ENCODE measurements at places on chromosomes 7 and 10. TPM values are rescaled to one million over a fixed set of nuclear protein-coding genes. Genes with fewer than 3 reads are reported as not detected.

MINDY4 gene
- 3.1 TPM for total RNA-seq

MYO1G gene
- 0.55 TPM for total RNA-seq

MMP21 gene
- total RNA-seq, result not detected

- no peak overlapping the region for H3K4me3 ChIP-seq
- no peaks in the 10 kb centered on the region for H3K27me3 ChIP-seq
- peaks cover 47% of the 10 kb centered on the region for H3K36me3 ChIP-seq
- H3K27ac ChIP-seq, result no peak overlapping the region
Observed at GRCh38 chr10:68987611-68988010, 992 bp upstream of the KIFBP start.

- no peaks in the 10 kb centered on the region for H3K4me1 ChIP-seq
- no peaks in the 10 kb centered on the region for H3K27me3 ChIP-seq
- no peak for DNase-seq
- H3K36me3 ChIP-seq, result no peaks in the 10 kb centered on the region
Observed at GRCh38 chr7:107613439-107613838, 33.4 kb downstream of the BCAP29 start.

- no peaks in the 10 kb centered on the region for H3K27me3 ChIP-seq
- DNase-seq, result no peak
- no peak overlapping the region for H3K4me3 ChIP-seq
- H3K36me3 ChIP-seq, result no peaks in the 10 kb centered on the region
- H3K27ac ChIP-seq, result no peak overlapping the region
- H3K4me1 ChIP-seq, result no peaks in the 10 kb centered on the region
Observed at GRCh38 chr10:20237091-20237570, 420.9 kb downstream of the PLXDC2 start.

- H3K4me1 ChIP-seq, result no peaks in the 10 kb centered on the region
- peaks cover 14% of the 10 kb centered on the region for H3K27me3 ChIP-seq
- H3K27ac ChIP-seq, result no peak overlapping the region
- no peaks in the 10 kb centered on the region for H3K36me3 ChIP-seq
- DNase-seq, result peak; percentile 85
- no peak overlapping the region for H3K4me3 ChIP-seq
Observed at GRCh38 chr10:133324198-133324792, 12.4 kb downstream of the CALY start.

DNA sequence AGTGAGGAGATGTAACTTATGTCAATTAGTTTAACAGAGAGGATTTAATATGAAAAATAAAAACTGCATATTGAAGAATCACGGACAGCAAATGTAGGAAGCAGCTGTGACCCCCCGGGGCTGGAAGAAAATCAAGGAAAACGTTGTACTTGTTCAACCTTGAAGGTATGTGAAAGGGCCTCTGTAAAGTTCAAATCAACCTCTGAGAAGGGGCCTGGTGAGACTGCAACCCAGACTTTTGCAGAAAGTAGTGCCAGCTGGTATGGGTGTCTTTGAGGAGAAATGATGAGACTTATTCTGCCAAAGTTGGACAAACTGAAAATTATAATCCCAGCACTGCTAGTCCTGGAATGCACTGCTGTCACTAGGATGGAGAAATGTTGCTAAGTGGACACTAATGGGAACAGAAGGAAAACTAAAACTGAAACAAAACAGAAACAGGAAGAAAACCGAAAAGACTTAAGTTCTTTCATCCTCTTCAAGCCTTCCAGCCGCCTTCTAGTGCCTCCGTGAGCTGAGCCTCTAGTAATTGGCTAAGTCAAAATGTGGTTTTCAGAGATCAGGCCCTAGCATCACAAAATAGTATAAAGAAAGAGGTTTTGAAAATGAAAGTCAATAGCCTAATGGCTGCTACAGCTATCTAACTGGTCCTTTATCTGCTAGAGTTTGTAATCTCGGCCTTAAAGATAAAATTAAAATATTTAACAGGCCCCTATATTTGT lies 253.7 kb upstream of the SORCS1 start:
- H3K27ac ChIP-seq, result no peak overlapping the region
- H3K4me1 ChIP-seq, result no peaks in the 10 kb centered on the region
- H3K36me3 ChIP-seq, result no peaks in the 10 kb centered on the region
- no peaks in the 10 kb centered on the region for H3K27me3 ChIP-seq
- no peak for DNase-seq

GRCh38 chr10:77031531-77032187 lies 605.9 kb downstream of the KCNMA1 start:
- H3K4me3 ChIP-seq, result no peak overlapping the region
- no peaks in the 10 kb centered on the region for H3K36me3 ChIP-seq
- no peak overlapping the region for H3K27ac ChIP-seq
- DNase-seq, result no peak
- no peaks in the 10 kb centered on the region for H3K4me1 ChIP-seq
- H3K27me3 ChIP-seq, result no peaks in the 10 kb centered on the region

DNA sequence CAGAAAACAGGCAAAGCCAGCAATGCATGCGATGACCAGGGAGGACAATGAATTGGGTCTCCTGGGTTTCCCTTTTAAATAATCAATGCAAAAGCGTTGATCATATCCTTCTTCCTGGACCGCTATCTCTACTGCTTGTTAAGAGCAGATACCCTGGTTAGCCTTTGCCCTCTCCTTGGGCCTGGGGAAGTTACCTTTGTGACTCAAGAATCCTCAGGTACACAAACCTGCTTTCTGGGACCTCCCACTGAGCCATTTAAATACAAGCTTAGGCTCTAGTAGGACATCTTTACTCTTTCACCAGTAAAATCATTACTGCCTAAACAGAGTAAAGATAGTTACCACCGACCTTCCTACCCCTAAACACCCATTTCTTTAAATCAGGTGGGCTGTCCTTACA lies 173.9 kb downstream of the WNT2 start:
- no peaks in the 10 kb centered on the region for H3K36me3 ChIP-seq
- H3K4me3 ChIP-seq, result no peak overlapping the region

All from H9 (cell line).